ENCODE measurements at places on chromosomes 1 and 21.
A peak's percentile ranks its signal among the peaks of the same experiment; 100 is the strongest.

GRCh38 chr1:18581420-18581880, 49.2 kb upstream of the PAX7 start:
- no peak for DNase-seq

DNA sequence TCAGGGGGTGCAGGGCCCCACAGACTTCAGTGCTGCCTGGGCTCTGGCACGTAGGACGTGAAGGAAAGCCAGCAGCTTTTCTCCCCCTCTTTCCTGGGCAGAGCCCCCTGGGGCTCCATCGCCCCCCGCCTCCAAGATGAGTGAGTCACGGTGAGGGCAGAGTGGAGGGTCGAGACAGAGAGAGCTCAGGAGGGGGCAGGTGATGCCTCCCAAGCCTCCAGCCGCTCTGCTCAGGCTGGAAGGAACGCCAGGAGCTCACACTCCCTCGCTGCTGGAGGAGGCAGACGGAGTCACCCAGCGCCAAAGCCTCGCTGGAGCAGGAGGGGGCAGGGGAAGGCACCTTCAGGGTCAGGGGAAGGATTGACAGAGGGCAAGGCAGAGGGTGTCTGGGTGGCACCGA, 119.5 kb downstream of the CASZ1 start:
- DNase-seq, result no peak

- DNase-seq, result no peak
Observed at GRCh38 chr1:35379317-35380000, 111.0 kb downstream of the ZMYM4 start.

DNA sequence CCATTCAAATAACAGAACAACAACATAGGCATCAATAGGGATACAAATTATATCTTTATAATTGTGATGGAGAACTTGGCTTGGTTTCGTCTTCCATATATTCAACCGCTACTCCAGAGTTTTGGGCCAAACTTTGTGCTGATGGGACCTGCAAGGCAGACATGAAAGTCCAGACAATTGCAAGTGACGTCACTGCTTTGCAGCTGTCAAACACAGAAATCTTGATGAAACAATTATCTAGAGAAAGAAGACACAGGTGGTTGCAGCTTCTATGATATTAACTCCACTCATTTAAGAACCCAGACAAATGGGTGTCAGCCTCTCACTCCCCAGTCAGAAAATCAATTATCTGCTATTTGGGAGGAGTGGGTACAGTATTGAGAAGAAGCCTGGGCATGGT, 390.6 kb downstream of the NUF2 start:
- DNase-seq, result no peak

GRCh38 chr1:35369922-35370671, 101.6 kb downstream of the ZMYM4 start:
- DNase-seq, result no peak

DNA sequence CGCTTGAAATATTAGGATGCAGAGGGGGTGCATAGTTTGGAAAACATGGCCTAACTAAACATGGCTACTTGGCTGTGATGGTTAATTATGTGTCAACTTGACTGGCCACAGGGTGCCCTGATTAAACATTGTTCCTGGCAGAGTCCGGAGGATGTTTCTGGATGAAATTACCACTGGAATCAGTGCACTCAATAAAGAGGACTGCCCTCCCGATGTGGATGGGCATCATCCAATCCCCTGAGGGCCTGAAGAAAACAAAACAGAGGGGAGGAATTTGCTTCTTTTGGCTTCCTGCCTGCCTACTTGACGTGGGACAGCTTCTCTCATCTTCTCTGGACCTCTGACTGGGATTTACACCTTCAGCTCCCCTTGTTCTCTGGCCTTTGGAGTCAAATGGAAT, 79.1 kb upstream of the KCNE2 start:
- no peak for DNase-seq

GRCh38 chr1:245322673-245323072, 167.9 kb downstream of the KIF26B start:
- DNase-seq, result no peak

GRCh38 chr1:167720965-167721616, 691 bp upstream of the MPZL1 start:
- DNase-seq, result no peak

GRCh38 chr1:86774305-86775295, 70.2 kb downstream of the SH3GLB1 start:
- DNase-seq, result peak; percentile 40

GRCh38 chr1:87403061-87403820, 74.6 kb downstream of the LMO4 start:
- no peak for DNase-seq

DNA sequence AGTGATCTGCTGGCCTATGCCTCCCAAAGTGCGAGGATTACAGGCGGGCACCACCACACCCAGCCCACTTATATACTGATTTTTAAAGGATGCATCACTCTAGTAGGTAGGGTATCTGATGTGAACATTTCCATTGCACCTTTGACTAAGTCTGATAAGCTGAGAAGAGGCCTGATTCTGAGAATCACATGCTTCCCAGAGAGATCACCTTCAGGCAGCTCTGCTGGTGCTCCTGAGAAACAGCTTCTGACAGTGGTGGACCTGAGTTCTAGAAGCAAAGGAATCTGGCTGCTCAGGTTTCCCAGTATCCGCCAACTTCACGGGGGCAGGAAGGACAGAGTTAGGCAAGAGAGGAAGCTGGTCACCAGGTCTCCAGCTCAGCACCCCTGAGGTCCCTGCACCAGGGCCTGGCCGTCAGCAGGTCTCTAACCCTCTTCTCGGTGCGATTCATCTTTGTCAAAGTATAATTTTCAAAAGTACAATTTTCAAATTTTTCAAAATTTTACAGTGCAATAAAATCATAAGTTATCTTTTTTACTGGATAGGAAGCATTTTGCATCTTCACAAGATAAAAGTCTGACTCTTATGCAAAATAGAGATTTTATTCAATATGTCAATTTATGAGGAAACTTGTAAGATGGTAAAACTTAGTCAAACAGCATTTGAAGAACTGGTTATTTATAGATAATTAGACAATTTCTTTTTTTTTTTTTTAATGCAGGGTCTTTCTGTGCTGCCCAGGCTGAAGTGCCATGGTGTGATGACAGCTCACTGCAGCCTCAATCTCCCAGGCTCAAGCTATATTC, 25.8 kb upstream of the MPZL1 start:
- no peak for DNase-seq

- no peak for DNase-seq
Observed at GRCh38 chr21:36910581-36911307, 55.7 kb downstream of the HLCS start.

- no peak for DNase-seq
Observed at GRCh38 chr1:236983818-236984217, 20.4 kb downstream of the MT1HL1 start.

- DNase-seq, result peak; percentile 34
Observed at GRCh38 chr1:185045814-185046492, 595 bp downstream of the RNF2 start.

DNA sequence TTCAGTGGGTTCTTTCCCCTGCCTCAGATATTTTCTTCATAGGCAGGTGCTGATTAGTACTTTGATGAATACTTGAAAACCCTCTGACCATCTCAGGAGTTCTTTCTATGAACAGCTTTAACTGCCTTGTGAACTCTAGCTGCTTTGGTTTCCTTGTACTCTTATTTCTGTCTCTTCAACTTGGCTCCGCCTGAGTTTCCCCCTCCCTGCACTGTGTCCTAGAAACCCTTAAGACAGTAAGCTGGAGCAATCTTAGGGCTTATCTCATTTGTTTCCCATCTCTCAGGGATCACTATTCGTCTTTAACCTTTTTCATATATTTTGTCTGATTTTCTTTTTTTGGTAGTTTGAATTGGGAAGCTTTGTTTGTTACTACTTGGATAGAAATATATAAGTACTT, 99.1 kb downstream of the PKN2 start:
- no peak for DNase-seq

DNA sequence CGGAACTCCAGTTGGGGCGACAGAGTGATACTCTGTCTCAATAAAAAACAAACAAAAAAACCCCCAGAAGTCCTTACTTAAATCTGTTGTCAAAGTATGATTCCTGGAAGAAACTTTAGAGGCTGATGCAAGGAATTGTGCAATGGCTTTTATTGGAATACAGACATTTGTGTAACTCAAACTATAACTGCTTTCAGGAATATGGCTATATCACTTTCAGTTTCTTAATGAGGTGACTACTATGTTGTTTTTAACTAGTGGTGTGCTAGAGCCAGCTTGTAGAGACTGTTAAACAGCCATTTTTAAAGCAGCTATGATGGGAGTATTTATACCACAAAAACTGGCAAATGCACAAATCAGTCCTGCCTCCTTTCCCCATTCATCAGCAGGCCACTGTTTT, 22.7 kb upstream of the DNAJC28 start:
- DNase-seq, result no peak

GRCh38 chr1:29547300-29547699, 311.0 kb downstream of the PTPRU start:
- no peak for DNase-seq

DNA sequence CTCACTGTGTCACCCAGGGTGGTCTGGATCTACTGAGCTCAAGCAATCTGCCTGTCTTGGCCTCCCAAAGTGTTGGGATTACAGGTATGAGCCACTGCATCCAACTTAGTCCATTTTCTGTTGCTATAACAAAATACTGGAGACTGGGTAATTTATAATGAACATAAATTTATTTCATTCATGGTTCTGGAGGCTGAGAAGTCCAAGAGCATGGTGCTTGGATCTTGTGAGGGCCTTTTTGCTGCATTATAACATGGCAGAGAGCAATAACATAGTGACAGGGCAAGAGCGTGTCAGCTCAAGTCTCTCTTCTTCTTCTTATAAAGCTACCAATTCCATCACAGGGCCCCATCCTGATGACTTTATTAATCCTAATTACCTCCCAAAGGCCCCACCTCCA, 3.6 kb upstream of the KIF2C start:
- no peak for DNase-seq

DNA sequence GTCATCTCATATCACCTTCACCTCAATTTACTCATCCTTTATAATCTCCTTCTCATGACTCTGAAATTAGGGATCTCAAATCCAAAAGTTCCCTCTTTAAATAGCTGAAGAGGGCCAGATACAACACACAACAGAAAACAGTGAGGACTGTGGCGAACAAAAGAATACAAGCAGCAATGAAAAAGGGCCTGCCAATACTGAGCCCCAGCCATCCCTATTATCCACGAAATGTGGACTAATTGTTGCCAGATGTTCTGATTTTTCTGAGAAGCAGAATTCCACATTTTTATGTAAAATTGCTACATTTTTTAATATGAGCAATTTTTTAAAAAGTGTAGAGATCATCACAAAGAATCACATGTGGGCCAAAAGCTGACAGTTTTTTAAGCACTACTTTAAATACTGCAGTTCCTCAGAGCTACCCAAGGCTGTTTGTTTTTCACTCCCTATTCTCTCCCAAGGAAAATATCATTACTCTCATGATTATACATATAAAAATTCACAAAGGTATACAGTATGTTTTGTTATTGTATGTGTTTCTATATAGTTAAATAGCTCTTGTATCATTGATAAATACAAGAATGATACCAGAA, 90.0 kb downstream of the ASH1L start:
- no peak for DNase-seq

GRCh38 chr1:92862605-92863004, 30.8 kb downstream of the RPL5 start:
- DNase-seq, result no peak

GRCh38 chr1:28091043-28091781, 2.8 kb upstream of the EYA3 start:
- DNase-seq, result no peak

All from activated naive CD4-positive, alpha-beta T cell treated with anti-CD3 and anti-CD28 coated beads, Interleukin-2, amount 50 U/mL, for 72 hours (primary cell).